Fibroblast of lung (primary cell): ENCODE measurements at places on chromosomes 5 and 9. TPM values are rescaled to one million over a fixed set of nuclear protein-coding genes. Genes with fewer than 3 reads are reported as not detected.

Gene FNBP1
- 33.6 and 44.3 TPM in 2 replicates for total RNA-seq

Gene GGTA1
- total RNA-seq: under 0.01 TPM in 1 of 2 replicates, not detected in the other

Gene PTPRD
- 3.3 and 4.8 TPM in 2 replicates for total RNA-seq

Gene GRIN3A
- total RNA-seq: not detected in 2 replicates

Gene GABRB2
- total RNA-seq: under 0.01 TPM in 2 replicates

Gene CARTPT
- total RNA-seq: not detected in 2 replicates

GRCh38 chr5:170277867-170278281, 19.7 kb downstream of the LCP2 start:
- no peak for DNase-seq

DNA sequence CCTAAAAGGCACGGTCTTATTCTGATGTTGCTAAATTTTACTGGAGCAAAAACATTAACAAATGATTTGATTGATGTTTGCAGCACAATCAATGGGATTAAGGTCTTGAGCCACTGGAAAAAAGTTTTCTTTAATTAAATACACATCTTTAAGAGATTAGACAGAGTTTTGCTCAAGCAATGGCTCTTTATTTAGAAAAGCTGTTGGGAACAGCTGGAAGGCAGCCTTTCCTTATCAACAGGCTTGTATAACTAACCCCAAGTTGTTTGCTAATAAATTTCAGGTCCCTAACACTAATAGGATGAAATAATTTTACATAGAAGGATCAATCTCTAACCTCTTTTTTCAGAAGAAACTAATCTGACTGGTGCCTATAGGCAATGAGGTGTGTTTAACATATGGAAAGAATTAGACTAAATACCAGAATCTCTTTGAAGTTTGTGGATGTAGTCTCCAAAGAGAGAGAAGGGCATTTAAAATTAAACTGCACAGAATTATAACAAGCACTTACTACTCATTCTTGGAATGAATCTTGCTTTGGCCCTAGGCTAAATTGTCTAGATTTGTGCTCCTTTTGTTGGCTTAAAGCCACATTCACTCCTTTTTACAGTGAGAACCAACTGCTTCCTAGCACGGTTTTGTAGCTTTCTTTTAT, 67.3 kb upstream of the TNFAIP8 start:
- peak; percentile 38 for DNase-seq

DNA sequence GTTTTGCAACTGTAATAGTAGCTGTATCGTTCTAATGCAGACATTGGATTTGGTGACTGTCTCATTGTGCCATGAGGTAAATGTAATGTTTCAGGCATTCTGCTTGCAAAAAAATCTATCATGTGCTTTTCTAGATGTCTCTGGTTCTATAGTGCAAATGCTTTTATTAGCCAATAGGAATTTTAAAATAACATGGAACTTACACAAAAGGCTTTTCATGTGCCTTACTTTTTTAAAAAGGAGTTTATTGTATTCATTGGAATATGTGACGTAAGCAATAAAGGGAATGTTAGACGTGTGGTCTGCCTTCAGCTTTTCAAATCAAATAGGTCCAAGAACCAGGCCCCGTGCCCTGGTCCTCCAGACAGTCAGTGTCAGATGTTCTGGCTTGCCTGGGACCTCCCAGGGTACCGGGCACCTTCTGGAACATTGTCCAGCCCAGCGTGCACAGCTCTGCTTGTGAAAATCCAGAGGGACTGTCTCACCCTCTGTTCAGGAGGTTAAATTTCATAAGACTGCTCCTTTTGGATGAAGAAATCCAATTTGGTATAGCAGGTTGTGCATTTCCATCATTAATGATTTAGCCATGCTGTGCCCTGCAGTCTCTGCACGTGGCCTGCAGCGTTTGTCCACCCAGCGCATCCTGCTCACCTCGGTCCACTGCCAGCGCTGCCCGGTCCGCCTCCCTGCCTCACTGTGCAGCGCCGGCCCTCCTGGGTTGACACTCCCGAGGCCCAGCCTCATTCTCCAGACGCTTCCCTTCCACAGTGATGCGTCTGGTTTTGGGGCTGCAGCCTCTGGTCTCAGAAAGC, 6.6 kb upstream of the AHRR start:
- no peak for DNase-seq

GRCh38 chr5:139985733-139986132, 57.4 kb downstream of the NRG2 start:
- DNase-seq: no peak

DNA sequence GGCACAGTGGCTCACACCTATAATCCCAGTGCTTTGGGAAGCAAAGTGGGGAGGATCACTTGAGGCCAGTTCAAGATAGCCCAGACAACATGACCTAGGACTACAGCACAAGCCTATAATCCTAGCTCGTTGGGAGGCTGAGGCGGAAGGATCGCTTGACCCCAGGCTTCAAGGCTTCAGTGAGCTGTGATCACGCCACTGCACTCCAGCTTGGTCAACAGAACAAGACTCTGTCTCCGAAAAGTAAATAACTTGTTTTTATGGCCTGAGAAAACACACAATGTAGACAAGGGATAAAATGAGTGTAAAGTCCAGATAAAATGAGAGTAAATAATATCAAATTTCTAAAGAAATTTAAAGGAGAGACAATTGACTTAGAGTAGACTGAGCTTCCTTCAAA, 26.3 kb downstream of the SHLD3 start:
- no peak for DNase-seq

- peak; percentile 20 for DNase-seq
These were observed 27.5 kb downstream of the SEC61B start for GRCh38 chr9:99249619-99250018.

- peak; percentile 68 for DNase-seq
These were observed 98.2 kb downstream of the DPYSL3 start for GRCh38 chr5:147411359-147412319.
